ENCODE measurements at places on chromosomes 12 and 14.

GRCh38 chr14:89641495-89642175 is 224.6 kb upstream of the FOXN3 start:
- no peak for DNase-seq

DNA sequence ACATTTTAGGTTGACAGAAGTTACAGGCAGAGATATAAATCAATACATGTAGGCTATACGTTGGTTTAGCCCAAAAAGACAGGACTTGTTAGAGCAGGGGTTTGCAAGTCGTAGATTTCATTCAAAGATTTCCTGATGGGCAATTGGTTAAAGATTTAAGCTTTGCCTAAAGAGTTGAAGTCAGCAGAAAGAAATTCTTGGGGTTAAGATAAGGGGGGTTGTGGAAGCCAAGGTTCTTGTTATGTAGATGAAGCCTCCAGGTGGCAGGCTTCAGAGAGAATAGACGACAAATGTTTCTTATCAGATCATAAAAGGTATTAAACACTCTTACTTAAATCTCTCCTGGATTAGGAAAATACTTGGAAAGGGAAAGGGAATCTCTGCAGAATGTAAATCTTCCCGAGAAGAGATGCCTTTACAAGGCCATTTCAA is 510.8 kb downstream of the TMTC2 start:
- no peak for DNase-seq

GRCh38 chr14:89330236-89331002 is 86.6 kb downstream of the FOXN3 start:
- no peak for DNase-seq

- DNase-seq: no peak
These were observed 57.9 kb downstream of the PPM1H start for GRCh38 chr12:62876938-62877548.

DNA sequence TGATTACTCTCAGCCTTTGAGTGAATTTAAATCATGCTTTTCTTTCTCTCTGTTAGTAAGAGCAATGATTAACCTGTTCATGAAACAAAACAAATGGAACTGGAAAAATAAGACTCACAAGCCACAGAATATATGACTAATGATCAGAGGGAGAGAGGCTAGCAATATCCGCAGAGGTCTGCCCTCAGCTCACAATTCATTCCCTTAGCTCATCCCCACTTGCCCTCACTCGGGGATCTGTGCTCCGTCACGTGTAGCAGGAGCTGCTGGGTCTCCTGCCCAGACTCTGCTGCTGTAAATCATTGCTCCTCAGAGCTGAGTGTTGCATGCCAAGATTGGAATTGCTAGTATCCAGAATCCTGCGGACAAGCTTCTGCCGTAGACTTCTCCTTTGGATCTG is 53.1 kb upstream of the GNG2 start:
- DNase-seq: no peak

- DNase-seq: no peak
These were observed 1.9 kb downstream of the ATP6V0A2 start for GRCh38 chr12:123713823-123714585.

DNA sequence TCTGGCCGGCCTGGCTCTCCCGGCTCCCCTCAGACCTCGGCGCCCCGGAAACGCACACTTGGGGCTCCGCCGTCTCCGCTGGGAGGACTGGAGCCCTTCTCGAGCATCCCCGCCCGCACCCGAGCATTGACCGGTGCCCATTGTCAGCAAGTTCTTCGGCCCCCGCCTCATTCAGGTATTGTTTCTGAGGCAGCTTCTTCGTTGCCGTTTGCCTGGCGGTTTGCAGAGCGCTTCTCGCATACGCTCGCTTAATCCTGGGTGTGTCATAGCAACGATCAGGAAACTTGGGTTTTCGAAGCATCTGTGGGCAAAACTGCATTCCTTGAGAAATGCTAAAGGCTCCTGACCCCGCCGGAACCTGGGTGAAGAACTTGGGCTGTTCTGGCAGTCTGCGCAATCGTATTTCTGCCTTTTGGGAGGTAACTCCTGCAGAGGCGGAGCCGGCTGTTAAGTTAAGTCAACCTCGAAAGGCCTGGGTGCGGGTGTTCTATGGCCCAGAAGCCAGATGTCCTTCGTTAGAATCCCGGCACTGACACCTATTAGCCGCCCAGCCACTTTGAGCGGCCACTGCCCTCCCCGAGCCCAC is 518 bp downstream of the GSKIP start:
- no peak for DNase-seq

DNA sequence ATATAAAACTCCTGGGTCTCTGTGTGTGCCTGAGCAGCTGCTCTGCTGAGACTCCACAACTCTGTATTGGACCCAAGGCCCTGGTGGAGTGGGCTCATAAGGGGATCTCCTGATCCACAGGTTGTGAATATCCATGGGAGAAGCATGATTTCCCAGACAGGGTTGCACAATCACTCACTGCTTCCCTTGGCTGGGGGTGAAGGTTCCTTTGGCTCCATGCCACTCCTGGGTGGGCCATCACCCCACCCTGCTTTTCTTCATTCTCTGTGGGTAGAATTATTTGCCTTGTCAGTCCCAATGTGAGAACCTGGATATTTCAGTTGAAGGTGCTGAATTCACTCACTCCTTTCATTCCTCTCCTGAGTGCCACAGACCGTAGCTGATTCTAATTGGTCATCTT is 205.2 kb upstream of the TMEM260 start:
- no peak for DNase-seq

DNA sequence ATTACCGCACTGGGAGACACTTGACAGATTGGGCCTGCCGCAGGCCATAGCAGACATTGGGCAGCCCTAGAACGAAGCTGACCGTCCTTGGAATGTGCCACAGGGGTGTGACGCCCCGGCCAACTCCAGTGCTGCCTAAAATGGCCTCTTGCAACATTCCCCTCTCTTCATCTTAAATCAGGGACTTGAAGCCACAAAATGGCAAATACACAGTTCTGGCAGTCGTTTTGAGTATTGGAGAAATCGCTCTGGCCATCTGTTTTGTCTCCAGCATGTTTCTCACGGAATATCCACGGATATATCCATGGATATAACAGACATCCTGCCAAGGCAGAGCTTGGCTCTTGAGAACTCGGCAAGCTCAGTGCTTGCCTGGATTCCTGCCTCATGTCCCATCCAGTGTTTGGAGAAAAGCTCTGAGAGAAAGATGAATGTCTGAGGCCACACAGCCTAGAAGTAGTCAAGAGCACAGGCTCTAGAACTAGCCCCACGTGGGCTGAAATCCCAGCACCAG is 158.4 kb downstream of the CHST11 start:
- no peak for DNase-seq

DNA sequence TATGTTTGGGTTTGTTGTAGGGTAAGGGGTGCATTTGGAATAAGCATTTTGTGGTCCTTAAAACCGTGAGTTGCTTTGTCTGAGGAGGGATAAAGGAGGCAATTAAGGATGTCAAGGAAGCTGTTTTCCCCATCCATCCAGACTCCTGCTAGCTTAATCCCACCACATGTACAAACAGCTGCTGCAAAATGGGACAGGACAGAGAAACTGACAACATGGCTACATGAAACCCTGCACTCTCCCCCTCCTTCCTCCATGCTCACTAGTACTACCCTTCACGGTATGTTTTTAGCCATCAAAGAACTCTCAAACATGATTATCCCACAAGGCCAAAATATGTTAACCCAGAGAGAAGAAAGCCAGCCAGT is 20.6 kb downstream of the ST8SIA1 start:
- DNase-seq: no peak

- no peak for DNase-seq
These were observed 12.9 kb downstream of the GLRX5 start for GRCh38 chr14:95547626-95548327.

GRCh38 chr14:99273766-99274345 is 1.9 kb upstream of the BCL11B start:
- no peak for DNase-seq

GRCh38 chr12:122420471-122421162 is 1.9 kb downstream of the CLIP1 start:
- no peak for DNase-seq

Data from globus pallidus (tissue), 1 donor.